WTC11 (cell line): ENCODE measurements at places on chromosomes 16 and 17.

- no peak for DNase-seq
Measured at GRCh38 chr16:72976438-72977064, 71.4 kb downstream of the ZFHX3 start.

GRCh38 chr17:82154881-82155331 is 56.9 kb upstream of the FASN start:
- no peak for DNase-seq

GRCh38 chr16:68357923-68358322 is 47.1 kb downstream of the PRMT7 start:
- DNase-seq = no peak

GRCh38 chr17:51165680-51166197 is 472 bp upstream of the NME2 start:
- DNase-seq = peak; percentile 38

- DNase-seq = no peak
Measured at GRCh38 chr17:39175695-39176093, 9.7 kb upstream of the ARL5C start.

- DNase-seq = no peak
Measured at GRCh38 chr16:10016752-10017151, 165.5 kb downstream of the GRIN2A start.

GRCh38 chr17:46726206-46726605 is 92.3 kb downstream of the WNT3 start:
- no peak for DNase-seq

DNA sequence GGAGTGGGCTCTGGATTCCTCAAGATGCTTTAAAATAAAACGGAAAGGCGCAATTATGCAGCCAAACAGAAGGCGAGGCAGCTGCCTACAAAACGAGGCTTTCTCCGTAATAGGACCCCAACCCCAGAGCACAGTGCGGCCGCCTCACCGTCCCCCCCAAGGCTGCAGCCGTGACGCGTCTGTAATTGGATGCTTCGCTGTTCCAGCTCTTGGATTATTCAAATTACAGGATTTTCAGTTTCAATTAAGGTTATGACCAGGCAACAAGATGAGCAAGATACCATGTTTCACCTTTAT is 37.3 kb upstream of the ABR start:
- DNase-seq = no peak

- DNase-seq = no peak
Measured at GRCh38 chr17:40922239-40922638, 15.2 kb downstream of the KRT23 start.

GRCh38 chr16:55832425-55832772 is 497 bp downstream of the CES1 start:
- no peak for DNase-seq

GRCh38 chr17:50128441-50129352 is 1.3 kb downstream of the SAMD14 start:
- peak; percentile 65 for DNase-seq

- no peak for DNase-seq
Measured at GRCh38 chr16:75459691-75460090, 4.8 kb downstream of the TMEM170A start.

DNA sequence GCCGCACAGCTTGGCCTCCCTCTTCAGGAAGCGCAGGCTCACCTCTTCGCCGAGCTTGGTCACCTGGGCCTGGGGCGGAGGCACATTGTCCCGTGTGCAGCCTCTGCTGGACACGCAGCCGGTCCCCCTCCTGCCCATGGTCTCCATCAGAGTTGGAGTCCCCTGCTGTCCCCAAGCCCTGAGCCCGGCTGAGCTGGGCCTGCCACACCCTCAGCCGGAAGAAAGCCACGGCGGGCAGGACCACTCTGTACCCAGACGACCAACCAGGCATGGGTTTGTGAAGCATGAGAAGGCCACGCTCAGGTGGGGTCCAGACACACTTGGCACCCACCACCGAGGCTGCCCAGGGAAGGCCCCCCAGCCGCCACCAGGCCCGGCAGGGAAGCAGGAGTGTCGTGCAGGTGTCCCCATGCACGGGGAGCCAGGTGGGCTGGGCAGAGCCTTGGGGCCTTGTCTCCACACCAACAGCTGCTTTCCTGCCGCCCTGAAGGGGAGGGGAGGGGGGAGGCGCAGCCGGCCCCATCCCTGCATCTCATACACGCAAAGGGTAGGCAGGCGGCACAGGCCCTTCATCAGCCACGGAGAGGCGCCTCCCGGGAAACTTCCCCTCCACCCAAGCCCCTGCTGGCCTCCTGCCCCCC is 5.2 kb downstream of the CCDC154 start:
- no peak for DNase-seq

DNA sequence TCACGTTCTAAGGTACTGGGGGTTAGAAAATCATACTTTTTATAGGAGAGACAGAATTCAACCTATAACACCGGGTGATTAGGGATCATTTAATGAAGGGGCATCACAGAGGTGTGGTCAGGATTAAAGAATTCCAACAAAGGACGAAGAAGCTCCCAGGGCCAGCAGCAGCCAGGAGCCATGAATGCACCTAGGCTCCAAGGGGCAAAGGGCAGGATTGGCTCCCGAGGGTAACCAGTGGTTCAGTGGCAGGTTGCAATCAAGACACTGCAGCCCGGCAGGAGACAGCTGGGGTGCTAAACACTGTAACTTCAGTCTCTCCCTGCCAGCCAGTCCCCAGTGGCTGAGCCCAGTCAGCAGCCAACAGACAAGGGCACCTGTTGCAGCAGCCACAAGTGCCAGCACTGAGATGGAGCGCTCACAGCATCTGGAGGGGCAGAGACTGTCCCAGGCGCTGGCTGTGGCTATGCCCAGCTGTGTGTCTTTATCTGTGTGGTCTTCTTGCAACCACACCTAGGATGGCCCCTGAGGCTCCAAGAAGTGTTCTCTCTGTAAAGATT is 23.9 kb downstream of the DHRS7C start:
- DNase-seq = no peak

DNA sequence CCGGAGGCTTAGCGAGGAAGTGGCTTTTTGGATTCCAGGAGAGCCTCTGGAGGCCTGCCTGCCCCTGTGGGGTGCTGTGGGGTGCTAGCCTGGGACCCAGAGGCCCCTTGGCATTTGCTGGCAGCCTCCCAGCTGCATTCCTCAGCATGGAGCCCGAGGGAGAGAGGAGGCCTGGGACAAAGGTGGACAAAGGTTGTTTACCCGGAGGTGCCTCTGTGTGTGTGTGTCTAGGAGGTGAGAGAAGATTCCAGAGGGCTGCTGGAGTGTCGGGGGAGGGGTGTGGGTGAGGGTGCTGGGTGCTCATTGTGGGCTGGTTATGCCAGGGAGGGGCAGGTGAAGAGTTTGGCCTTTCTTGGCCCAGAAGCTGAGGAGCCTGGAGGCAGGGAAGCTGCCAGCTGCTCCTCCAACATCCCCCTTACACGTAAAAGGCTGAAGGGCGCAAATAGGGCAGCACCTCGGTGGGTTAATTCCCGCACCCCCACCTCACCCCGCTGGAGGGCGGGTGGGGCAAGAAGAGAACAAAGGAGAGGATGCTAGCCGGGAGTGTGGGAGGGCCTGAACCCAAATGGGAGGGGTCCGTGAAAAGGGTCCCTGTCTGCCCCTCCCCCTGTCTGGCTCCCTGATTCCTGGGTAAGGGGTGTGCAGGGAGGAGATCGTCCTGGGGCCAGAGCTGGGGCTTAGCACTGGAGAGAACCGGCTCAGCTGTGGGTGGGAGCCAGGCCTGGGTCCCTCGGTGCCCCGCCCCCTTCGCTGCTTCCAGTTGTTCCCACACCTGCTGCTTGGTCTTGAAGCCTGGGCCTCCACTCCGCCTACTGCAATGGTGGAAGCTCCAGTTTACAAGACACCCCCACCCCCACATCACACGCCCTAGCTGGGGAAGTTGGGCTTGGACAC is 9.9 kb downstream of the HEXIM2 start:
- peak; percentile 73 for DNase-seq

GRCh38 chr17:76410328-76410965 is 26.0 kb downstream of the SPHK1 start:
- no peak for DNase-seq

DNA sequence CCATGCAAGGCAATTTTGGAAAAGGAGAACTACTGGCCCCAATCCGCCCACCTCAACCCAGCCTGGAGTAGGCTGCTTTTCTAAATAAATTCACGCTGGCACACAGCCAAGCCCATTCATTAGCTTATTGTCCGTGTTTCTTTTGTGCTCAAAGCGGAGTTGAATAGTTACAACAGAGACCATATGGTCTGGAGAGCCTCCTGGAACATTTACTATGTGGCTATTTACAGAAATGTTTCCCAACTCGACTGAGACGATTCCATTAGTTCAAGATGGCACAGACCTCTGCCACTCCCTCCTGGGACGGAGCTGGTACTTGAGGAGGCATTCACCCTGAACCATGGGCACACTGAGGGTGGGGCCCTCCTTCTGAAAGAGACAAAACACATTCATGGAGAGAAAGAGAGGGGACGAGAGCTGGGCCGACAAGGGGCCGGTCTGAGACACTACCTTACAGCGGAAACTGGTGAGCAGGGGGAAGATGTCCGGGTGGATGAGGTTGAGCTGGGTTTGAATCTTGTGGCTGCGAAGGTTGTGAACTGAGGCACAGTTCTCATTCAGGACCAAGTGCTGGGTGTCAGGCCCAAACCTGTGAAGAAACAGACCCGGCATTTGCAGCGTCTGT is 15.7 kb downstream of the ELAC2 start:
- DNase-seq = no peak

GRCh38 chr17:8210761-8211458 is 535 bp upstream of the AURKB start:
- no peak for DNase-seq

GRCh38 chr16:27492588-27492979 is 57.1 kb downstream of the GTF3C1 start:
- no peak for DNase-seq

DNA sequence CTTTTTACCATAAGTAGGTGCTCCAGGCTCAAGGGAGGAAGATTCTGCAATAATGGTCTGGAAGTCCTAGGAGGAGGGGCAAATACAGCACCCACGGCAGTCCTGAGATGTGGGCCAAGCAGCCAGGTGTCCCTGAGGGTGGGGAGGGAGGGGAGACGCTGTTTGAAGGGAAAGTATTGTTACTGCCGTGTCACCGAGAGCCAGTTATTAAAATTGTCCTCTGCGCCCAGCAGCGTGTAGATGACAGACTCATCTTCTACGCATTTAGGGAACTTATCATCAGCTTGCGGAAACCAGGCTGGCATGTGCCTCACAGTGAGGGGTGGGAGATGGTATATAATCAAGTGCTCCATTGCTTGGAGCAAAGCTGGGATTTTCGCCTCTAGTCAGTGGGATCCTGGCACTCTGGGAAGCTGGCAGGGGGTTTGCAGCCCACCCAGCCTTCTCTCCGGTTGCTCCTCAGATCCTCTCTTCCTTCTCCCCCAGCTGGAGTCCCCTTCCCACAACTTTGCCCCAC is 104.6 kb downstream of the OR1D5 start:
- no peak for DNase-seq

DNA sequence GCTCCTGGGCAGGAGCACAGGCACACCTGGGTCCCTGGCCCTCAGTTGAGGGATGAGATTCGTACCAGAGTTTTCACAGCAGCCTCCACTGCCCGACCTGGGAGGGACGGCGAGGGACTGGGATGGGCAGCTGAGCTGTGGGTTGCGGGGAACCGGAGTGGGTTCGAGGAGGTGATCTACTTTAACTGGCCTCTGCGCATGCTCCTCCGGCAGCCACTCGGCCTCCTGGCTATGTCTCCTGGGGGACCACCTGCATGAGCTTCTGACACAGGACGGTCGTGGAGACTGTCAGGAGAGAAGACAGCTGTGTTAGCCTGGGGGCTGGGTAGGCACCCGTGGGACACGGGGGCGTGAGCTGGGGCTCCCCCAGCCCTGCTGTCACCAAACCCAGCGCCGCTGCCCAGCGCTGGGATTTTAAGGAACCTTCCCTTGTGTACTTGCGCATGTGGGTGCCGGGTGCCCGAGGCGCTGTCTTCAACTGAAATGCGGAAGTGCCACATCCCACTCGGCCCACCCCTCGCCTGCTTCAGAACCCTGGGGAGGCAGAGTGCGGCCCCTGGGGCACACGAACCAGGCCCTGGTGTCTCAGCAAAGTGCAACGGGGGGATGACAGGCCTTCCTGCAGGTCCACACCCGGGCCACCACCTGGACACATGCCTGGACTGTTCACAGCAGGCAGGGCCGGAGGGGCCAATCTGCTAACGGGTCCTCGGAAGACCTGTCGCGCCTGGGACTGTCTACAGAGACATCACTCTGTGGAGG is 36.4 kb downstream of the SLC7A5 start:
- no peak for DNase-seq

DNA sequence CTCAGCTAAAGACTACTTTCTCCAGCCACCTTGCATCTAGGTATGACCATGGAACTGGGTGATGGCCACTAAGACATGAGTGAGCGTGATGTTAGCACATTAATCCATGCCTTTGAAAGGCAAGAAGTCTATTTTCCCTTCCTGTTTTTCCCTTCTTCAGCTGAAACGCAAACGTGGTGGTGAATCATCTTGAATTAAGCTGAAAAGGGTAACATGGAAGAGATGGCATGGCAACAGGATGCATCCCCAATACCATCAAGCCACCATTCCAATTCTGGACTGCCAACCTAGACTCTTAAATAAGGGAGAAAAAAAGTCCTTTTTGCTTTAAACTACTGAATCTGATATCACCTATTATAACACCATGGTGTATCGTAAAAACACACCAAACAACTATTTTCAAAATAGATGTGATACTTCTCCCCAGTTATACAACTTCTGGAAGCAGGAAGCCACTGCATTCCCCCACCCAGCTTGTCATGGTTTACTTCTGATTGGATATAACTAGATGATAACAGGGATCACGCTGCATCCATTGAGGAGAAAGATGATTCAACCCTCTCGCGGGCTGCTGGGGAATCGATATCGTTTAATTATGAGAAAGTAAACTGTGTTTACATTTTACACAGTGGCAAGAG is 368.6 kb downstream of the CDH13 start:
- DNase-seq = no peak

- DNase-seq = no peak
Measured at GRCh38 chr16:87015021-87015420, 302.2 kb downstream of the C16orf95 start.

DNA sequence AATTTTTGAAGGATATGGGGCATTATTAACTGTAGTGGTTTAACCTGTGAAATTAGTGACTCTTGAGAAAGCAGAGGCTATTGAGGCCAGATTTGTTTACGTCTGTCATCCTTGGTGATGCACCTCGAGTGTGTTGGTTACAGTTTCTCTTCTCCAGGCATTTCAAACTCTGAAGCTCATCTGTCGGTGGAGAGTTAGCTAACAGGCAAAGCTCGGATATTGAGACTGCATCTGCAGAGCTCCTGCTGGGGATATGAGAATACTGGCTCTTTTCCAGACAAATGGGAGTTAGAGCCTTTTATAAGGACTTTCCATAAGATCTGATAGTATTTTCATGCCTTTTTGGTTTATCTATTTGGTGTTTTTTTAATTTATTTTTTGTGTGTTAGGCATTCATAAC is 6.7 kb downstream of the CLEC16A start:
- no peak for DNase-seq

DNA sequence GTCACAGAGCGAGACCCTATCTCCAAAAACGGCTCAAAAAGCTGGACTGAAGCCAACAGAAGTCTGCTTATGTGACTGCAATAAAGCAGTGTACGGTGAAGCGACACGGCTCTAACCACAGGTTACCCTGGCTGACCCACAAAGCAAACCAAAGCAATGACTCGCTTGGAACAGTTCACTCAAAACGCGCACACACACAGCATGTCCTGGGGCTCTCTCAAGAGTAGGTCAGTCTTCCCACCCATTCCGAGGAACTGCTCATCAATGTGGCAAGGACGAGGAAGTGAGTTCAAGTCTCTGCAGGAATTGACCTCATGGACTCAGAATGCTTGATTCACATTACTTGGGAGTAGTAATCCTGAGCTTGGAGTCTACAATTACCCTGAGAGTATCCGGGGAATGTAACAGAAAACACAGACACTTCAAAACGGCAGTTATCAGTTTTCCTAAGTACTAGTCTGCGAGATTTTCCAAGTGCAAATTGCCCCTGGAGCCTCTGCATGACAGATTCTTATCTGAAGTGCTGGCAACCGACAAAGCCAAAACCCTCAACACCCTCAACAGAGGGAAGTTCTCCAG is 25.4 kb downstream of the PELP1 start:
- no peak for DNase-seq
